B cell (primary cell): ENCODE measurements at places on chromosomes 2 and 18. TPM values are rescaled to one million over a fixed set of nuclear protein-coding genes. Genes with fewer than 3 reads are reported as not detected.

The TANK gene
- polyA plus RNA-seq, result 62.4 and 75.8 TPM in 2 replicates

The FSHR gene
- not detected in 2 replicates for polyA plus RNA-seq

- no peak for DNase-seq
Measured at GRCh38 chr2:232950751-232951150, 62.3 kb downstream of the NGEF start.

DNA sequence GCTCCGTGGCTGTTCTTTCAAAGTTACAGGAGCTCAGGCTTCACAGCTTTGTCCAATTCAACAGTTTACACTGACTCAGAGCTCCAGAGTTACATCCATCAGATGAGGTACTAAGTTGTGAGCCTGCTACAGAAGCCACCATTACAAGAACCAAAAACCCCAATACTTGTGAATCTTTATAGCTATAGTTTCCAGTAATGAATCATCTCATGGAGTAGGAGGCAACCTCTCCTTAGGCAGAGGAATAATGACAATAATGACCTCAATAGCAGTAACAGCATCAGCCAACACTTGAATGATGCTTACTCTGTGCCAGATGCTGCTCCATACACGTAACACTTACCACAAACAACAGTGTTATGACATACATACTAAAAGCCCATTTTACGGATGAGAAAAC lies 3.6 kb downstream of the ZC3H8 start:
- DNase-seq, result no peak

GRCh38 chr2:187550857-187551256 lies 3.4 kb downstream of the TFPI start:
- no peak for DNase-seq

DNA sequence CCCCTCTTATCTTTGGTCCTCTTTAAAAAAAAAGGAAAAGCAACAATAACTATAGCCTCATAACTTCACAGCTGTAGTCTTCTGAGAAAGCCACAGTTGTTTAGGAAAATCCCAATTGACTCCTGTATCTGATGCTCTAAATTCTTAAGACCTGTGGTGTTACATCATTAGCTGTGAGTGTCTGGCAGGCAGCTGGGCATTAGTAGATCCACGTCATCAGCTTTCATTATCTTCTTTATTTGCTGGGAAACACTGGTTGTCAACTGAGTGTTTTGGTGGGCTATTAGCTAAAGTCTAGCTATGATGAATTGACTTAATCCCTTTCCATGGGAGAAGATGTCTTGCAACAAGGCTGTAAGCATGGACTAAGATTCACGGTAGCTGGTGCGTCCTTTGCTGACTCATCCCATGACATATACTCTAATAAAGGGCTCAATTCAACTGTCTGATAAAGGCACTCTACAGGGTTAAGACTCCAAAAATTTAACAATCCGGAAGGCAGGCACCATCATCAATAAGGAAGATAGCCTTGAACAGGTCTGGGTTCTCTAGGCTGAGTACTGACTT lies 517.2 kb downstream of the PLCL1 start:
- DNase-seq, result no peak

GRCh38 chr2:222930862-222931261 lies 70.0 kb downstream of the ACSL3 start:
- no peak for DNase-seq
